Brain (organoid and tissue), 16 donors: ENCODE measurements at places on chromosomes 2 and 18.
A peak's percentile ranks its signal among the peaks of the same experiment; 100 is the strongest.

- no peak for DNase-seq
Measured at GRCh38 chr2:177905640-177906039, 166.9 kb downstream of the PDE11A start.

DNA sequence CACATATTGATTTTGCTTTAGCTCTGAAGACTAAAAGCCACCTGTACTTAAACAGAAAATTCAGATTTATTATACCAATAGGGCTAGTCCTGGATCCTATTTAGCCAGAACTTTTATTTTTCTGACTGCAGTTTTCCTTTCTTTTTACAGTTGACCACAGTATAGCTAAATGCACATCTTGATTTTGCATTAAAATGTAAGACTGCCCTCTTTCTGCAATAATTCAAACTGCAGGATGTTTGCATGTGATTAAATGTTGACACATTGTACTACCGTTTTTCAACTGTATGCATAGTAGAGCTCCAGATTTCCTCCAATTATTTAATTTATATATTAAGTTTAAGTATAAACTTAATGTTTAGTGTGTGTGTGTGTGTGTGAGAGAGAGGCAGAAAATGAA lies 1262.9 kb downstream of the SUCLG1 start:
- DNase-seq, result peak; percentile 44

DNA sequence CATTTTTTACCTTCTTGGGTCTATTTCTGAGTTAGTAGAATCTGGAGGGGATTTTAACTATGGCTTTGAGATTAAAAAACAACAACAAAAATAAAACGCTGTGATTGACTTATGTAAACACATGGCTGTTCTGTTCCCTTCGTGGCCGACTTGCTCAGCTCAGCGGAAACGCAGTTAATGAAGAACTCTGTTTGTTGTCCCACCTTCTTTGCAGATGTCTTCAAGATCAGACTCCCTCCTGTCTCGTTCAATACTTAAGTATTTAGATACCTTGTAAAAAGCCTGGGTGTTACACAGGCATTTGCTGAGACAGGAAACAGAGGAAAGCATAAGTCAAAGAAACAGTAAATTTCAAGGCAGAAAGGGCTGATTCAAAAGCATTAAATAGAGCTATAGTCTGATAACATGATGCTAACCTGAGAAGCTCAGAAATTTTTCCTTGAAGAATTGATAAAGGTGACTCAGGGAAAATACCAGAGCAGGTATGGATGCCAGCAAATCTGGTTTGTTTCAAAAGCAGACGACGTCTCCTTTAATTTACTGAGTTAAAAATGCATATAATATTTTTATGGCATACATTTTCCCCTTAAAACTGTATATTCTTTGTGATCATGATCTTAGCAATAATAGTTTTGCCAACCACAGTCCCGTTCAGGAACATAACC lies 21.7 kb upstream of the POLI start:
- DNase-seq, result peak; percentile 15

GRCh38 chr18:43547456-43547855 lies 270.2 kb upstream of the SYT4 start:
- no peak for DNase-seq

GRCh38 chr18:47080872-47081271 lies 45.5 kb upstream of the ELOA2 start:
- DNase-seq, result no peak

DNA sequence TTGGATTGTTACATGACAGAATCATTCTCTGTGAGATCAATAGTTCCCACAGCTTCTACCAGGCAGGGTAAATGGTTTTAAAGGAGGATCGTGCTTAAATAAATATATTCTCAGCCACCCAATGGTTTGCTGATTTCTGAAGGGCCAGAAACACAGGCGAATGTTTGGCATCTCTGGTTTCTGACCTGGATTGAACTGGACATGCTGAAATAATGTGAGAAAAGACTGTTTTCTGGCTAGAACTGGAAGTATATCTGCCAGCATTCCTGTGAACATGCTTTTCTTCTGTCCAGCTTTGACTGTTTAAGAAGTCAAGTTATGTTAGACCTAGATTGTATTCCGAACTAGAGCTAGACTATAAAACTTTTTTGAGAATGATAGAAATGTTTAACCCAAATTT lies 77.1 kb upstream of the COL3A1 start:
- no peak for DNase-seq

DNA sequence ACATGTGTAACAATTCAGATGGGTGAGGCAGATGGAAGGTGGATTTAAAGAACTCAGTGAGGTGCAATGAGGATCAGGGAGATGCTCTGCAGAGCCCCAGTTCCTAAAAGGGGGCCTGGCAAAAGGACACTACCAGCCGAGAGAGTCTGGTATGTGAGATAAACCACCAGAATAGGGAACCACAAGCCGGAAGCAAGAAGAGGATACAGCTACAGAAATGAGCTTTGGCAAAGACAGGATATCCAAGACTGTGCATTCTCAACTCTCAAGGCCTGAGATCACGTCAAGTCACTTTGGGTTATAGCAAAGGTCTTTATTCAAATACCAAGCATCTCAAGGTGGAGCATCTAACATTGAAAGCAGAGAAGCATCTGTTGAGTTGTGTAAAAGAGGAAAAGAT lies 293.5 kb downstream of the ARHGAP15 start:
- no peak for DNase-seq

GRCh38 chr2:32342801-32343200 lies 14.0 kb upstream of the BIRC6 start:
- DNase-seq, result no peak

- no peak for DNase-seq
Measured at GRCh38 chr2:190123956-190124355, 61.4 kb upstream of the MSTN start.

- DNase-seq, result no peak
Measured at GRCh38 chr2:96112501-96113366, 3.6 kb downstream of the ADRA2B start.

DNA sequence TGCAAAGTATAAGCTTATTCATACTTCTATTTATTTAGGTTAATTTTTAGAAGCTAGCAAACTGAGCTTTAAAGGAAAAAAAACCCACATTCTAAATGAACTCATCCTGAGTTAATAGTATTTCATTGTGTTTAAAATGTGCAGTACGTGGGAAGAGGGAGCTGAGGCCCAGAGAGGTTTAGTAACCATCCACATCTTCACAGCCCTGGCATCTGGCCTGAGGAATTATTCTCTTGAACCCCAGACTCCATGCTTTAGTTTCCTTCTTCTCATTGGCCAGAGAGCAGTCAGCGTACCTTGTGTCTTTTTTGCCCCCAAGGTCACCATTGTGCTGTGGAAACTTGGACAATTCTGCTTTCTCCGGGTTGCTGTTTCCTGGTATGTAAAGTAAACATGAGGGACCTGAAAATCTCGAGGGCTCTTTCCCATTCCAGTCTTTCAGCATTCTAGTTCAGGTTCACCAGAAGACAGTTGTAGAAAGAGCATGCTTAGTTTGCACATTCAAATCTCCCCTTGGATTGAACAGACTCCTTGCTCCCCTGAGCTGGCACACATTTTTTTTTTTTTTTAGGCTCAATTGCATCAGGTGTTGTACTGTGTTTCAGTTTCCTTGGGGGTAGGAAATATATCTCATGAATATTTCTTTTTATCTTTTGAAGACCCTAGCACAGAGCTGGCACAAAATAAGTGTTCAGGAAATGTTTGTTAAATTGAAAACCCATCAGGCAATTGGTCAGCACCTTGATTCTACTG lies 81.4 kb downstream of the MYCN start:
- DNase-seq, result no peak

DNA sequence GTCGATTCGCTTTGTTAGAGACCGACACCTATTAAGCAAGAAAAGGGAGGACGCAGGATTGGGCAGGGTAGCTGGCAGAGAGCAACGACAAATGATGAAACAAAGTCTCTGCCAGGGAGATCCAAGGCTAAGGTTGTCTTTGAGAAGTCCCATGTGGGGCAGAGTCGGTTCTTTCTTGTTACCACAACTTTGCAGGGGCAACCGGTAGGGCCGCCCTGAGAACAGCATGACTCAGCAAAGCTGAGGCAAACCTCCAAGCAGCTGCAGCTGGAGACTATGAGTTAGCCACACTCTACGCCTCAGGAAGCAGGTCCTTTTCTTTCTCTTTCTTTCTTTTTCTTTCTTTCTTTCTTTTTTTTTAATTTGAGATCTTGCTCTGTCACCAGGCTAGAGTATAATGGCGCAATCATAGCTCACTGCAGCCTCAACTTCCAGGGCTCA lies 452.3 kb upstream of the ID2 start:
- no peak for DNase-seq

DNA sequence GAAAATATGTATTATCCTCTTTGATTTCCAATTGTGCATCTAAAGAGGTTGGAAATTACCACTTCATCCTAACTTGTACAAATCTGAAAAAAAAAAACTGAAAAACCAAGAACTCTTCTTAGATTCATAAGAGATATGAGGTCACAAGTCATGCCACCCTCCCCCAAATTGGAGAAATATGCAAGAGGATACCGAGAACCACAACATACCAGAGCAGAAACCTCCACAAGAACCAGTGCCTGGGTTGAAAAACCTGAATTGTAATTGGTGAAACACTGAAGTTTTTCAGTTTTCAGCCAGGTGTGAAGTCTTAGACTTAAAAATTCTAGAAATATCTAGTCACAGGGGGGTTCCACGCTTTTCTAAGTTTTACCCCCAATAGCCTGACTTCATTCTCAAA lies 1029.5 kb upstream of the LRRTM1 start:
- no peak for DNase-seq

GRCh38 chr2:141105763-141106162 lies 1025.1 kb downstream of the LRP1B start:
- no peak for DNase-seq

DNA sequence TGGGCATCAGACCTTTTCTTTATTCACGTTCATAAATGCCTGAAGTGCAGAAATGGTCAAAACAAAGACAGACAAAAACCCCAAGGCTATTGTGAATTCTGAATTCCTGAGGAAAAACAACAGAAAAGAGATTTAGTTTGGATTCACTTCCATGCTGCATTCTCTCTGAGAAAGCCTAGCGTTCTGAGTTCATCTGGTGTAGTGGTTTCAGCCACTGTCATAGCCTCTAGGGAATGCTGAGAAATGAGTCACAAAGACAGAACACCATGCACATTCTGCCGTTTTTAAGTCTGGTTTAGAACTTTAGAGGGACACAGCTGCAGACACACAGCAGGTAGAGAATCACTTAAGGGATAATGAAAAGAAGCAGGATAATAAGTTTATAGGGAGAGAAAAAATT lies 93.8 kb downstream of the LRP1B start:
- peak; percentile 79 for DNase-seq

DNA sequence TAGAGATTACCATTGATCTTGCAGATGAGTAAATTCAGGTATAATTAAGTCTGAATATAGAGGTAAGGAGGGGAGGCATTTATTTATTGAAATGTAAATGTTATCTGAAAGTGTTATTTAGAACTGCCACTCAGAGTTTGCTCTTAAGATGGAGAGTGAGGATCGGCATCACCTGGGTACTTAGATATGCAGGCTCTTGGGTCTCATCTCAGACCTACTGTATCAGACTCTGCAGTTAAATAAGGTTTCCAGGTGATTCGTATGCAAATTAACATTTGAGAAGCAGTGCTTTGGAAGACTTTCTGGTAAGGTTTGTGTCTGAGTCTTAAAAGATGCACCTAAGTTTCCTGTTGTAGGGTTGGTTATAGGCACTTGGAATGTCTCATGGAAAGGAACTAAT lies 9.2 kb downstream of the HTR2B start:
- DNase-seq, result no peak

GRCh38 chr2:14619441-14619840 lies 13.1 kb upstream of the LRATD1 start:
- no peak for DNase-seq

DNA sequence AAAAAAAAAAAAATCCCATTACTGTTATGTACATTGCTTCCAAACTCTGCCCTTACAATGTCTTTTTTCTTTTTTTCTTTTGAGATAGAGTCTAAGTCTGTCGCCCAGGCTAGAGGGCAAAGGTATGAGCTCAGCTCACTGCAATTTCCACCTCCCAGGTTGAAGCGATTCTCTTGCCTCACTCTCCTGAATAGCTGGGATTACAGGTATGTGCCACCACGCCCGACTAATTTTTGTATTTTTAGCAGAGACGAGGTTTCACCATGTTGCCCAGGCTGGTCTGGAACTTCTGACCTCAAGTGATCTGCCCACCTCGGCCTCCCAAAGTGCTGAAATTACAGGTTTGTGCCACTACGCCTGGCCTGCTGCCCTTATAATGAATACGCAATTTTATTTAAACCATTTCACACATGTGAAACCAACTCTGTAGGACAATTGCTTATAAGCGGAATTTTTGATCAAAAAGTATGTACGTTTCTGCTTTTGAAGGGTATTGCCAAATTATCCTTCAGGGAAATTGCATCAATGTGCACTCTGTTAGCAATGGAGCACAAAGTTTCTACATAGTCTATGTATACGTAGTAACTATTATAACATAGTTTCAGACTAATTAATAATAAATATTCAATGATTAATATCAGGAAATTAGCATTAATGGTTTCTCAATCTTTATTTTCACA lies 55.7 kb upstream of the ACTR3 start:
- DNase-seq, result no peak

DNA sequence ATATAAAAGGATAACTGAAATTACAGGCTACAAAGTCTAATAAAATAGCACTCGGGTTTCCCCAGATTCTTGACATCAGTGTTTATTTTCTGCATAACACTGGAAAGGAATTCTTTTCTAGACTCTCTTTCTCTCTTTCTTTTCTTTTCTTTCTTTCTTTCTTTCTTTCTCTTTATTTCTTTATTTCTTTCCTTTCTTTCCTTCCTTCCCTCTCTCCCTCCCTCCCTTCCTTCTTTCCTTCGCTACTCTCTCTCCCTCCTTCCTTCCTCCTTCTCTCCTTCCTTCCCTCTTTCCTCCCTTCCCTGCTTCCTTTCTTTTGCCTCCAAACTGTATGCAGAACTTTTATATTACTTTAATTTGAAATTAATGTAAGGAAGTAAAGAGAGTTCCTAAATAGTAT lies 64.5 kb upstream of the GPR45 start:
- DNase-seq, result no peak

- no peak for DNase-seq
Measured at GRCh38 chr2:74979844-74980243, 21.4 kb downstream of the POLE4 start.

DNA sequence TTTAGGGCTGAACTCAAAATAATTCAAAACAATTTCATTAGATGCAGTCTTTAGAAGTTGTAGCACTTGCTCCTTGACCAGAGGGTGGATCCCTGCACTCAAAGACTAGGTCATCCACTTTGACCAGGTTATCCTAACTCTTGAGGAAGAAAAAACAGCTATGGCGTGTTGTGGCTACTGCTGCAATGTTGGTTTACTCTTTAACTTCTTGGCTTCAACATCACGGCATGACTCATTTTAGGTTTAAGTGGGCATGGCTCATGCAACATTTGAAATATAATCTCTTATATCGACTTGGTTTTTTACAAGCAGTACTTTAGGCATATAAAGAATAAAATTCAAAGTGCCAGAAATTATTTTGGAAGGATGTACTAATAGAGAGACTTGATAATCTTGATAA lies 35.4 kb downstream of the ANKRD29 start:
- no peak for DNase-seq

GRCh38 chr2:196183528-196184231 lies 12.3 kb upstream of the STK17B start:
- no peak for DNase-seq

GRCh38 chr2:17748745-17749144 lies 4.9 kb downstream of the SMC6 start:
- no peak for DNase-seq
